Chondrocyte (in vitro differentiated cells): ENCODE measurements at places on chromosomes 3 and 15. TPM values are rescaled to one million over a fixed set of nuclear protein-coding genes. Genes with fewer than 3 reads are reported as not detected.
A peak's percentile ranks its signal among the peaks of the same experiment; 100 is the strongest.

GRCh38 chr3:192372616-192373015 is 354.7 kb downstream of the FGF12 start:
- no peak for DNase-seq
- peaks cover 4% of the 10 kb centered on the region for H3K27me3 ChIP-seq
- no peaks in the 10 kb centered on the region for H3K36me3 ChIP-seq

SIDT1 gene
- total RNA-seq: not detected in 3 replicates

RPSA gene
- 714 to 870 TPM (median 723 TPM) in 3 replicates for total RNA-seq

DNA sequence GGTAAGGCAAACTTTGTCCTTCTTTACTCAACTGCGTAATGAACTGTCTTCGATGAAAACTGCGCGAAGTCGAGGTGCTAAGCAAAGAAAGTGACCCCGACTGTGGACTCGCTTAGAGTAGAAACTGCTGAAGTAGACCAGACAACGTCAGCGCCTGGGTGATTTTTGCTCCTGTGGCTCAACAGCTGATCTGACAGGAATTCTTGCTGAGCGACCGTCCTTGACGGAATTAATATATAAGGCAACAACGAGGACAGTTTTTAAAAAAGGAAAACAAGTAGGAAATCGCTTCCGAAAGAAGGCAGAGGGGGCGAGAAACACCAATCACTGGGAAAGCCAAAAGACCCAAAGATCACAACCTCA is 541 bp downstream of the RPS27L start:
- H3K36me3 ChIP-seq: peaks cover 17% of the 10 kb centered on the region
- peak overlapping the region; percentile 98 for H3K4me3 ChIP-seq
- H3K27me3 ChIP-seq: no peaks in the 10 kb centered on the region

- peak overlapping the region; percentile 83 for H3K27ac ChIP-seq
- H3K4me1 ChIP-seq: peaks cover 39% of the 10 kb centered on the region
- no peaks in the 10 kb centered on the region for H3K36me3 ChIP-seq
- no peak for DNase-seq
- H3K4me3 ChIP-seq: no peak overlapping the region
- peaks cover 4% of the 10 kb centered on the region for H3K27me3 ChIP-seq
Measured at GRCh38 chr3:186414735-186415419, 52.8 kb upstream of the DGKG start.
